ENCODE measurements at places on chromosomes 12 and 14. TPM values are rescaled to one million over a fixed set of nuclear protein-coding genes. Genes with fewer than 3 reads are reported as not detected.

The KLHDC1 gene
- total RNA-seq, result 7.4 TPM

The ASB2 gene
- 2.4 TPM for total RNA-seq

The ADCY6 gene
- 42.7 TPM for total RNA-seq

The NEUROD4 gene
- not detected for total RNA-seq

The FAM181A gene
- 6.4 TPM for total RNA-seq

The NOS1 gene
- 3.5 TPM for total RNA-seq

The P2RX7 gene
- total RNA-seq, result 20.5 TPM

The PLD4 gene
- 1.2 TPM for total RNA-seq

The LPAR5 gene
- total RNA-seq, result 3.8 TPM

DNA sequence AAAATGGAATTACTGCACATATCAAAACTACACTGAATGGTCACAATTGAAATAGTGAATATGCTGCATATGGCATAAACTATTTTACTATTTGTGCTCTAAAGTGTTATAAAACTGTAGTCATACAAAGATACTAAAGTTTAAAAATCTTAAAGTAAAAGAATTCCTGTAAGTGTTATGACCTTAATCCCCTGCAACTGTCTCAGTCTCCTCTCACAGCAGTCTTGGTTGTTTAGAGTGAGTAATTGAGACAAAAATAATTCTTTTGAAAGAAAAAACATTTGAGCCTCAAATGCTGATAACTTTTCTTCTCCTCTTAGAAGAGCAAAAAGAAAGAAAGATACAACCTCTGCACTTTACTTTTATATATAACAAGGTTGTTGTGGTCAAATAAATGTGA lies 99.9 kb downstream of the SYT1 start:
- no peaks in the 10 kb centered on the region for H3K4me1 ChIP-seq
- no peaks in the 10 kb centered on the region for H3K36me3 ChIP-seq
- no peak for DNase-seq
- H3K27ac ChIP-seq, result no peak overlapping the region
- H3K4me3 ChIP-seq, result no peak overlapping the region

- no peaks in the 10 kb centered on the region for H3K4me1 ChIP-seq
- DNase-seq, result no peak
- H3K36me3 ChIP-seq, result no peaks in the 10 kb centered on the region
Measured at GRCh38 chr14:70148911-70149595, 39.7 kb downstream of the SLC8A3 start.

- no peak overlapping the region for H3K4me3 ChIP-seq
- H3K27ac ChIP-seq, result no peak overlapping the region
- DNase-seq, result no peak
- H3K27me3 ChIP-seq, result no peaks in the 10 kb centered on the region
Measured at GRCh38 chr12:11713202-11713601, 63.7 kb downstream of the ETV6 start.

GRCh38 chr14:92990456-92991430 lies 67.8 kb downstream of the CHGA start:
- no peak overlapping the region for H3K27ac ChIP-seq
- peaks cover 11% of the 10 kb centered on the region for H3K4me1 ChIP-seq
- H3K27me3 ChIP-seq, result no peaks in the 10 kb centered on the region
- H3K36me3 ChIP-seq, result peaks cover 7% of the 10 kb centered on the region
- DNase-seq, result peak; percentile 44
- no peak overlapping the region for H3K4me3 ChIP-seq

DNA sequence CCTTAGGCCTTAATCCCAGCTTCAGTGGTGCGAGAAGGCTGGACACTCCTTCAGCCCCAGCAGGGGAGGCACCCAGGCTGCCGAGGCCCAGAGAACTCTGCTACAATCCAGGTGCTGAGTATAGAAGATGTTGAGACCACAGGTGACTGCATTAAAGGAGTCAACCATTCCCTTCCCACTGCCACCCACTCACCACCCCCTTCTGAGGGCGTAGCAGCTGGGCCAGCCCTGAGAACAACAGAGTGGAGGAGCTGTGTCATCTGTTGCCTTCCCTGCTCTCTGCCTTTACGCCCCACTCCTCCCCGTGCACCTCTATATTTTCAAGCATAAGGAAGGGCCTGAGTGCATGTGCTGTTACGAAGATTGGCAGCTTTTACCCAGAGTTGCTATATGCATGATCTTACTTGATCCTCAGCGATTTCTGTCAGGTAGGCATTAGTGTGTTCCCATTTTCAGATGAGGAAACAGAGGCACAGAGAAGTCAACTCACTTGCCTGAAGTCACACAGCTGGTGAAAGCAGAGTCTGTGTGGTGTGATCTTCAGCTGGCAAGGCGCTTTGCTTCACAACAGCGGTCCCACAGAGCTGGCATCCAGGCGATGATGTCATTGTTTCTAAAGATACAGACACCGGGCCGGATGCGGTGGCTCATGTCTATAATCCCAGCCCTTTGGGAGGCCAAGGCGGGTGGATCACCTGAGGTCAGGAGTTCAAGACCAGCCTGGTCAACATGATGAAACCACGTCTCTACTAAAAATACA lies 46.7 kb downstream of the RIN3 start:
- H3K4me3 ChIP-seq, result no peak overlapping the region
- H3K27ac ChIP-seq, result no peak overlapping the region
- H3K36me3 ChIP-seq, result peaks cover 57% of the 10 kb centered on the region

DNA sequence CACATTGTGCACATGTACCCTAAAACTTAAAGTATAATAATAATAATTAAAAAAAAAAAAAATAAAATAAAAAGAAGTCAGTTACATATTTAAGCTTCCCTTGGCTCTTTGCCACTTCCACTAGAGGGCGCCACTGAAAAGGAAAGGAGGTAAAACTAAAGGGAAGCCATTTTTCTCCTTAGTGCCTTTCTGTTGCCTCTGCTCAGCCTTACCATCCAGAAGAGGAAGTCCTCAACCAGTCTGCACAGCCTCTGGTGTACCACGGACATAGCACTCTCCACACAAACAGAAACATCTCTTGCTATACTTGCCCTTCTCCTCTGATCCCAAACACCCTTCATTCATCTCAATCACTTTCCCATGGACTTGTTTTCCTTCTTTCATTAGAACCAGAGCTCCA lies 169.0 kb upstream of the EEA1 start:
- H3K4me3 ChIP-seq, result no peak overlapping the region
- H3K27ac ChIP-seq, result no peak overlapping the region
- no peaks in the 10 kb centered on the region for H3K36me3 ChIP-seq

- H3K36me3 ChIP-seq, result no peaks in the 10 kb centered on the region
- no peak overlapping the region for H3K27ac ChIP-seq
- no peak for DNase-seq
- peaks cover 29% of the 10 kb centered on the region for H3K4me1 ChIP-seq
Measured at GRCh38 chr12:13093191-13093847, 10.1 kb downstream of the GSG1 start.

- peaks cover 98% of the 10 kb centered on the region for H3K36me3 ChIP-seq
- no peak for DNase-seq
- H3K27me3 ChIP-seq, result no peaks in the 10 kb centered on the region
- H3K4me1 ChIP-seq, result no peaks in the 10 kb centered on the region
- H3K27ac ChIP-seq, result no peak overlapping the region
Measured at GRCh38 chr12:109523071-109523470, 45.6 kb downstream of the UBE3B start.

- H3K4me1 ChIP-seq, result peaks cover 11% of the 10 kb centered on the region
- no peak overlapping the region for H3K27ac ChIP-seq
- H3K27me3 ChIP-seq, result no peaks in the 10 kb centered on the region
- no peak overlapping the region for H3K4me3 ChIP-seq
Measured at GRCh38 chr12:52180971-52181628, 10.7 kb downstream of the KRT80 start.

GRCh38 chr12:115243933-115244628 lies 560.1 kb upstream of the TBX3 start:
- no peak overlapping the region for H3K27ac ChIP-seq
- H3K27me3 ChIP-seq, result no peaks in the 10 kb centered on the region
- H3K36me3 ChIP-seq, result no peaks in the 10 kb centered on the region
- no peaks in the 10 kb centered on the region for H3K4me1 ChIP-seq
- no peak overlapping the region for H3K4me3 ChIP-seq
- DNase-seq, result no peak

DNA sequence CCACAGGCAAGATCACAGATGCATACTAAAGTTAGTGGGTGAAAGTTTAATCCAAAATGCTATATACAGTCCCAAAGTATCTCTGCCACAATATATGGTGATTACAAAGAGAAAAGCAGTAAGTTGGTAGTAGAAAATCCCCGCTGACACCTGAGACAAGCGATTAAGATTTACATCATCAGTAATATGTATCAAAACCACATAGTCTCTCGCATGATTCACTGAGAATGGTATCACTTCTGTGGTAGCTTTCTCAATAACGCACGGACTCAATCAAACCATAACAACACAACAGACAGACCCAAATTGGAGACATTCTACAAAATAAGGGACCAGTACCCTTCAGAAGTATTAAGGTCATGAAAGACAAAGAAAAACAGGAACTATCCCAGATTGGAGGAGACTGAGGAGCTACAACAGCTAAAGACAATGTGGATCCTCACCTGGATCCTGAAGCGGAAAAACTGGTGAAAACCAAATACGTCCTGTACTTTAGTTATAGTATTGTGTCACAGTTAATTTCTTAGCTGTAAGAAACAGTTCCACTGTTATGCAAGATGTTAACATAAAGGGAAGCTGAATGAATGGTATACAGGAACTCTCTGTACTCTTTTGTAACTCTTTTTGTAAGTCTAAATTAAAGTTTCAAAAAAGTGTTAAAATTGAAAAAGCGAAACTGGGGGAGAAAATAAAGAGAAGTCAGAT lies 51.0 kb downstream of the SPTLC2 start:
- H3K4me1 ChIP-seq, result peaks cover 7% of the 10 kb centered on the region
- H3K36me3 ChIP-seq, result peaks cover 47% of the 10 kb centered on the region
- peak overlapping the region; percentile 51 for H3K27ac ChIP-seq
- DNase-seq, result no peak

DNA sequence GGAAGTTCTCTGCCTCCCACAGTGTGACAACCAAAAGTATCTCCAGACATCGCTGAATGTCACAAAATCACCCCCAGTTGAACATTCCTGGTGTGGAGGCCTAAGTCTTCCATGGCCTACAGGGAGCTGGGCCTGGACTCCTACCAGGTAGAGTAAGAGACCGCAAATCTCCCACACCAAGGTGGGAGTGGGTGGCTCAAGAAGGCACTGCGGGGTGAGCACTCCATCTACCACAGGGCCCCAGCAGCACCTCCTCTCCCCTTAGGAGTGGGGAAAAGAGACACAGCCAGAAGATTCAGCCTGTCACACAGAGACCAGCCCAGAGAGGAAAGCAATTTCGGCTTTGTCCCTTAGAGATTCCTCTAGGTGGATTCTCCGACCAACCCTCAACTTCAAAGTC lies 25.5 kb downstream of the LRTM2 start:
- H3K36me3 ChIP-seq, result no peaks in the 10 kb centered on the region
- H3K4me1 ChIP-seq, result no peaks in the 10 kb centered on the region
- H3K4me3 ChIP-seq, result no peak overlapping the region
- H3K27ac ChIP-seq, result no peak overlapping the region
- DNase-seq, result no peak
- peaks cover 26% of the 10 kb centered on the region for H3K27me3 ChIP-seq

DNA sequence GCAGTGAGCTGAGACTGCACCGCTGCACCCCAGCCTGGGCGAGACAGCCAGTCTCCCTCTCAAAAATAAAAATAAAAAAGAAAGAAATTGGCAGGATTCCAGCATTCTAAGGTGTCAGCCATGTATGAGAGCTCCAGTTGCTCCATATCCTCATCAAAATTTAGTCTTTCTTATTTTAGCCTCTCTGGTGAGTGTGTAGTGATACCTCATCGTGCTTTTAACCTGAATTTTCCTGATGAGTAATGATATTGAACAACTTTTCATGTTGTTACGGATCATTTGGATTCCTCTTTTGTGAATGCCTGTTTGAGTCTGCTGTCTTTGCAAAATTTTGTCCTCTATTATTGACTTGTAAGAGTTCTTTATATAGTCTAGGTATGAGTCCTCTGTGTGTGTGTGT lies 28.5 kb downstream of the CCDC60 start:
- no peak overlapping the region for H3K27ac ChIP-seq
- no peaks in the 10 kb centered on the region for H3K27me3 ChIP-seq
- no peak overlapping the region for H3K4me3 ChIP-seq
- no peak for DNase-seq
- H3K36me3 ChIP-seq, result no peaks in the 10 kb centered on the region

GRCh38 chr14:95059126-95059525 lies 98.2 kb downstream of the DICER1 start:
- H3K36me3 ChIP-seq, result no peaks in the 10 kb centered on the region
- H3K4me3 ChIP-seq, result no peak overlapping the region
- no peaks in the 10 kb centered on the region for H3K27me3 ChIP-seq
- no peaks in the 10 kb centered on the region for H3K4me1 ChIP-seq
- no peak for DNase-seq

DNA sequence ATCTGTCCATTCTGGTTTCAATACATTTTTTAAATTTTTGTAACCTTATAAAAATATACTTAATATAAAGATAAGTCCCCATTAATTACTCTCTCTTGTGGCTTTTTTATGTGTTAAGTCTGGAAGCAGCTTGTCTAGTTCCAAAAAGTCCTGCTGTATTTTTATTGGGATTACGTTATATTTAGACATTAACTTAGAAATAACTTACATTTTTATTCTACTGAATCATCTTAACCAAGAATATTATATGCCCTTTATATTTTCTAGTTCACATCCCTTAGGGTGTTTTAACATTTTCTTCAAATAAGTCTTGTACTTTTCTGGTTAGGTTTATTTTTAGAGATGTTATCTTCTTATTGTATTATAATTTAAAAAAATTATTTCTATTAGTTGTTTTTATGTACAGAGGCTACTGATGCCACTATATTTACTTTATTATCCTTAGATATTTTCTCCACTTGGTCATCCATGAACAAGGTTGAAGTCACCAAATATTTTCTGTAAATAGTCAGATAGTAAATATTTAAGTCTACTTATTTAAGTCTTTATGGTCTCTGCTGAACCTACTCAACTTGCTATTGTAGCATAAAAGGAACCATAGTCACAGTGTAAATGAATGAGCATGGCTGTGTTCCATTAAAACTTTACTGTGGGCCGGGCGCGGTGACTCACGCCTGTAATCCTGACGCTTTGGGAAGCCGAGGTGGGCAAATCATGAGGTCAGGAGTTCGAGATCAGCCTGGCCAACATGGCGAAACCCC lies 132.4 kb upstream of the NEDD1 start:
- no peak for DNase-seq
- H3K4me3 ChIP-seq, result no peak overlapping the region
- no peaks in the 10 kb centered on the region for H3K36me3 ChIP-seq
- no peak overlapping the region for H3K27ac ChIP-seq

GRCh38 chr14:90179809-90180779 lies 76.3 kb upstream of the PSMC1 start:
- no peaks in the 10 kb centered on the region for H3K4me1 ChIP-seq
- H3K36me3 ChIP-seq, result no peaks in the 10 kb centered on the region
- no peaks in the 10 kb centered on the region for H3K27me3 ChIP-seq
- H3K4me3 ChIP-seq, result no peak overlapping the region

GRCh38 chr14:61395115-61395725 lies 73.8 kb downstream of the PRKCH start:
- no peaks in the 10 kb centered on the region for H3K27me3 ChIP-seq
- H3K36me3 ChIP-seq, result no peaks in the 10 kb centered on the region
- no peak overlapping the region for H3K4me3 ChIP-seq
- DNase-seq, result no peak
